ENCODE measurements at places on chromosomes 2 and 18.

DNA sequence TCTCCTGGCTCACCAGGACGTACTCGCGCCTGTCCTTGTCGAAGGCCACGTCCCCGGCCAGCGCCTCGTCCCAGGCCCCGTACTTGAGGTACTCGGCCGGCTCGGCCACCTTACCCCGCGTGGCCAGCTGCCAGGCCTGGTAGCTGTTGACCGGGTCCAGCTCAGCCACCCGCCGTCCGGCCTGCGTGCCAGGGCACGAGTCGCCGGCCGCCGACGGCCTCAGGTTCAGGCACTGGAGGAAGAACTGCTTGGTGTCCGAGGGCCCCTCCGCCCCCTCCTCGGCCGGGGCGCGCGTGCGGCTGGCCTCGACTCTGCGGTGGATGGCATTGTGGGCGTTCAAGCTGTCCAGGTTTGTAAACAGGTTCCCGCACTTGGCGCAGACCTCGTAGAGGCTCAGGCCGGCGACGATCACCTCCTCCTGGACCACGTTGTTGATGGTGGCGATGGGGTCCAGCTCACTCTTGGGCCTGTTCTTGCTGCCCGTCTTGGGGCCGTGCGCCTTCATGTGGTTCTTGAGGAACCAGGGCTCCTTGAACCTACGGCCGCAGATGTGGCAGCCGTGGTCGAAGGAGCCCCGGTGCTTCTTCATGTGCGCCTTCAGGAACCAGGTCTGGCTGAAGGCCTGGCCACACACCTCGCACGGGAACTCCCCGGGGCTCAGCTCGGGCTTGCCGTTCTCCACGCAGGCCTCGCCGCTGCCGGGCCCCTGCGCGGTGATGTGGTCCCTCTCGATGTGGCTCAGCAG is 53.2 kb downstream of the ZNF516 start:
- no peak for DNase-seq

GRCh38 chr2:43317680-43318079 is 91.3 kb upstream of the ZFP36L2 start:
- DNase-seq: no peak

DNA sequence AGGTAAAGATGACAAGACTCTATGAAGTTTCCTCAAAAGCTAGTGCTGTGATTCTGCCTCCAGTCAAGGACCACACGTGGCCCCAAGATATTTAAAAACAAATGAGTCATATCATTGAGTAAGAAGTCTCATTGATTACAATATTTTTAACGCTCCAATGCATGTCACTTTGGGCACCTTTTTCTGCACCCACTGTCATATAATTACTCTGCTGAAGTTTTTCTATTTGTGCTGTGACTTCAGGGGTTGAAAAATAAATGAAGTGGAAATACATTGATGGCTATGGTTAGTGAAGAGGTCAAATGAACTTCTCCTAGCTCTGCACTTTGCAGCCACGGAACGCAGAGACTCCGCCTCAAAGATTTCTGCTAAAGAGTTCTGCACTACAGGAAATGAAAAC is 344.3 kb upstream of the KYNU start:
- peak; percentile 18 for DNase-seq

- DNase-seq: no peak
These were observed 1932.8 kb downstream of the SUCLG1 start for GRCh38 chr2:82526277-82526676.

DNA sequence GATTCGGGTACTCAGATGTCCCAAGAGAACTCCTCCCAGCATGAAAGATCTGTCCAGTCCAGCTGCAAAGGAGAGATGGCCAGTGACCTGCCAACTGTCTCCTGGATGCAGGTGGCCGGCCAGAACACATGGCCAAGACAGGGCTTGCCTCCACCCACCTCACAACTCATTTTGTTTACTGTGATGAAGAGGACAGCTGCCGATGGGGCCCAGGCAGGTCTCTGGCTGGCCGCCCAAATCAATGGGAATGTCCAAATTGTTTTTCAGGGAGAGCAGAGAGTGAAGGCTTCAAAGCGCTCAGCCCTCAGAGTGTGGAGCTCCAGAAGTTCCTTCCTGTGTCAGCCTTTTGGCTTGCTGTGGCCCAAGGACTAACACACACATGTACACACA is 41.9 kb downstream of the FOSL2 start:
- DNase-seq: no peak

DNA sequence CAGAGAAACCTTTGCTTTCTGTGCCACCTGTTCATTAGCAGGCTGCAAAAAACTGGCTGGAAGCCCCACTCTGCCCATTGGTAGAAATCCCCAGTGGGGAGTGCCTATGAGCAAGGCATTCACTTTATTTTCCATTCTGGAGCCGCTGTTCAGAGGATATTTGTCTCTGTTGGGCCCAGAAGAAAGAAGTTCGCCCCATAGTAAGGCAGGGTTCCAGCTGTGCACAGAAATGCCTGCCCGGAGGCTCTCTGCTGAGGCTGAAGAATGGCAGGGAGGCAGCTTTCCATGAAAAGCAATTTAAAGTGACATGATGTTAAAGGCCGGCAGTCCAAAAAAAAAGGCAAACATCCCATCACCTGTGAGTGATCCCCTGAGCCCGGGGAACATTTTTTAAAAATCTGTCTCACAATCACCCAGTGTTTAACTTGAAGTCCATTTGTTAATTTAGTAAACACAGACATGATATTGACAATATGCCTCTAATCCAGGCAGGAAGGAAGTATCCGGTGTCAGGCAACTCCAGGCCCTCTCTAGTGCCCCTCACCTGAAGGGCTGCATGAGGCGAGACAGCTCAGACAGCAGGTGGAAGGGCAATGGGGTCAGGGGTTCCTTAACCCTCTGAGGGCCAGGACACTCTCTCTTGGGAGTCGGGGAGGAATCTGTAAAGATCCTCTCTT is 265.1 kb upstream of the SIX2 start:
- DNase-seq: no peak

- no peak for DNase-seq
These were observed 1.8 kb upstream of the HOXD4 start for GRCh38 chr2:176149481-176149938.

- DNase-seq: no peak
These were observed 23.4 kb upstream of the PAX3 start for GRCh38 chr2:222322236-222322635.

DNA sequence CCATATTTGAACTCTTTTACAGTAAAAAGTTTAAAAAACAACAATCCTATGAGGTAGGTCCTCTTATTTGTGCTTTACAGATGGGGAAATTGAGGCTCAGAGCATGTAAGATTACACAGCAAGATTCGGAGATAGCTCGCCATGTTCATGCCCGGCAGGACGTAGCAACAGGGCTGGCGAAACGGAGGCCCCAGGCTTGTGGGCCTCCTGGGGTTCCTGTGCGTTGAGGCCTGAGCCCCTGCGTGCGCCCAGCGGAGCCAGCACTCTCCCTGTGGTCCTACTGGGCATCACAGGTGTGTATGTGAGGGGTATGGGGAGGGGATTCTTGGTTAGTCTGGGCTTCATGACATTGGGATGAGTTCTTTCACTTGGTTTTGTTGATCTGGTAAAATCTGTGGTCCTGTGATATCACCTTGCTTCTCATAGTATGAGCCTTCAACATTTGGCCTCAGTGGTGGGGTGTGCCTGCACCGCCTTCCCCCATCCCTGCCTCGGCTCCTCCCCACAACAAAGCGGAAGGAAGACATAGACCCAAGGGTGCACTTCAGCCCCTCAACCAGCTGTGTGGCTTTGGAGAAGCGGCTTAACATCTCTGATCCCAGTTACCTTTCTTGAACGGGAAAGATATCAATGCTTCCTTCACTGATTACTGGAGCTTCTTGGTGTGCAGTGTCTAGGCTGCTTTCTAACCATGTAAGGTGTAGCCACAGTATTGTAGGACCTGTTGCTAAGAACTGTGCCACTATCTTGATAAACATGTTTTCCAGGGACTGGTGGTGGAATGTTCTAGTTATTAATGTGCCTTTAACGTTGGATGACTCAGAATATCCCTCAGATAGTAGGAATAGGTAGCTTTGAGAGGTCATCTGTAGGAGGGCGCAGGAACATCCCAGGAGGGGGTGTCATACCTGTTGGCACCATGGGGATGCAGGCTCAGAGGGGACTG is 37.2 kb downstream of the HPCAL1 start:
- no peak for DNase-seq

- peak; percentile 37 for DNase-seq
These were observed 16.8 kb downstream of the CXCR1 start for GRCh38 chr2:218149848-218150440.

- no peak for DNase-seq
These were observed 4.8 kb upstream of the ITPRIPL1 start for GRCh38 chr2:96320326-96320725.

DNA sequence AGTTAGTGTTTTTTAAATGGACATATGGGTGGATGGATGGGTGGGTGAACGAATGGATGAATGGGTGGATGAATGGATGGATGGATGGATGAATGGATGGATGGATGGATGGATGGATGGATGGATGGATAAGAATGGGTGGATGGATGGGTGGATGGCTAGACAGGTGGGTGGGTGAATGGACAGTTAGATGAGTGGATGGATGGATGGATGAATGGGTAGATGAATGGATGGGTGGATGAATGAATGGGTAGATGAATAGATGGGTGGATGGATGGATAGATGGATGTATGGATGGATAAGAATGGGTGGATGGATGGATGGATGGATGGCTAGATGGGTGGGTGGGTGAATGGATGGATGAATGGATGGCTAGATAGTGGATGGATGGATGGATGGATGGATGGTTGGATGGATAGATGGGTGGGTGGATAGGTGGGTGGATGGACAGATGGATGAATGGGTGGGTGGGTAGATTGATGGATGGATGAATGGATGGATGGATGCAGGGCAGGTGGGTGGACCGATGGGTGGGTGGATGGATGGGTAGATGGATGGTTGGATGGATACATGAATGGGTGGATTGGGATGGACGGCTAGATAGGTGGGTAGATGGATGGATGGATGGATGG is 64.0 kb downstream of the CTIF start:
- no peak for DNase-seq

GRCh38 chr2:203535784-203536585 is 884 bp upstream of the RAPH1 start:
- no peak for DNase-seq

GRCh38 chr2:42286268-42286946 is 74.6 kb downstream of the COX7A2L start:
- no peak for DNase-seq

DNA sequence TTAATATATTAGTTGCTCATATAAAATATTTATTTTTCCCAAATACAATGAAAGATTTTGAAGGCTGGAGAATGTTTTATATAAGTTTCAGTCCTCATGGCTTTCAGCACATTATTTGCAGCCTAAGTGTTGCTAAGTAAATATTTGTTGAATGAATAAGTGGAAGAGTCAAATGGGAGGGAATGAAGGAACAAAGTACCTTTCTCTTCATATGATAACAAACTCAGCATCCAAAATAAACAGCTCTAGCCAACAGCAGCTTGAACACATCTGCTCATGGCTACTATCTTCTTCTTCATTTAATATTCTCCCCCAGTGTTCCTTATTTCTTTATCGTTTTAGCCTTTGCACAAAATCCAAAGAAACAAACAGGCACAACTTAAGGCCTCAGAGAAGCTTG is 385.2 kb upstream of the PIK3C3 start:
- DNase-seq: no peak

- DNase-seq: no peak
These were observed 218.2 kb downstream of the RAD51AP2 start for GRCh38 chr2:17299891-17300540.

DNA sequence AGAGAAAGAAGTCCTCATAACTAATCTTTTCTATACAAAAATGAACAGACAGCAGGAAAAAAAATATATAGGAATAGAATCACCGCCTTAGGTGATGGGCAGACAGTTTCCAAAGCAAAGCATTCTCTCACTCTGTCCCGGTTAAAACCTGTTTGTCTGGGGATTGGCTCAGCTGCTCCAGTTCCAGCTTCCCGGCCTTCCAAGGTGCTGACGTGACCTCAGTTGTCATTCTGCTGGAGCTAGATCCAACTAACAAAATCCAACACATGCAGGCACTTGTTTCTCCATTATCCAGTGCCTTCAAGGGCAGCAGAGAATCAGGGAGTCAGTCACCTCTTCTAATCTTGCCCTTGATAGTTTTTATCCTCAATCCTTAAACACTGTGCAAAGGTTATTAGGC is 52.8 kb downstream of the IKZF2 start:
- DNase-seq: no peak

GRCh38 chr2:19238440-19239060 is 119.9 kb downstream of the OSR1 start:
- no peak for DNase-seq

DNA sequence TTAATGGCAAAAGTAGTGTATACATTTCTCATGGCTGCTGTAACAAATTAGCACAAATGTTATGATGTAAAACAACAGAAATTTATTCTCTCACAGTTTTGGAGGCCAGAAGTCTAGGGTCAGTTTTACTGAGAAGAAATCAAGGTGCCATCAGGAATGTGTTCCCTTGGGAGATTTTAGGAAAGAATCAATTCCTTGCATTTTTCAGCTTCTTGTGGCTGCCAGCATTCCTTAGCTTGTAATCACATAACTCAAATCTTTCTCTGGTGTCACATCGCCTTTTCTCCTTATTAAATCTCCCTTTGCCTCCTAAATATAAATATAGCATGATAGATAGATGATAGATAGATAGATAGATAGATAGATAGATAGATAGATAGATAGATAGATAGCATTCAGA is 307.0 kb upstream of the REG3G start:
- no peak for DNase-seq

DNA sequence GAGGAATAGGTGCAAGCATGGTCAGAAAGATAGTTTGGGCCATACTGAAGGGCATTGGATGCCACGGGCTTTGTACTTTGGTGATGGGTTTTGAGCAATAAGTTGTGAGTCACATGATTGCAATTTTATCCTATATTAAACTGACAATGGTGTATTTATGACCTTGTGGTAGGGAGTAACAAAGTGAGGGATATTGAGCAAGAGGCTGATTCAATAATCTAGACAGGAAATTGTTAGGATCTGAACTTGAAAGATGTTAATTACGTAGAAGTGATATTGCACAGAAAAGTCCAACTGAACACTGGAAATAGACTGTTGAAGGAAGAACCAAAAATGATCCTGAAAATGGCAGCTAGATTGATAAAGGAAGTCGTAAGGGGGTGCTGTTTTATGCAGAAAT is 46.6 kb upstream of the TCF4 start:
- peak; percentile 74 for DNase-seq

DNA sequence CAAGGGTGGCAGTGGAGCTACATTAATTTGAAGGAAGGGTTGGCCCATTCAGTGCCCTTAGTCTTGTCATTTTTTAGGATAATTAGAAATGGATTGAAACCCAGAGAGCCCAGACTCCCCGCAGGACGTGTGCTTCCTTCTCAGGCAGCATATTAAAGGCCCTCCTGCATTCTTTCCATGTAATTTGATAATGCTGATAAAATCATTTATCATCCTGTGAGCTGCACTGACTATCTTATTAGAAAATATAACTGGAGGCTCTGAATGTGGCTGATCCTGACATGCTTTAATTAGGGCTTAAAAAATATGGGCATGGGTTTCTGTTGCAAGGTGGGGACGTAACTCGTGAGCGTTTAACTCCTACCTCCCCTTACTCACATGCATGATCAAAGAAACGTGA is 148.1 kb downstream of the ACKR3 start:
- DNase-seq: no peak

DNA sequence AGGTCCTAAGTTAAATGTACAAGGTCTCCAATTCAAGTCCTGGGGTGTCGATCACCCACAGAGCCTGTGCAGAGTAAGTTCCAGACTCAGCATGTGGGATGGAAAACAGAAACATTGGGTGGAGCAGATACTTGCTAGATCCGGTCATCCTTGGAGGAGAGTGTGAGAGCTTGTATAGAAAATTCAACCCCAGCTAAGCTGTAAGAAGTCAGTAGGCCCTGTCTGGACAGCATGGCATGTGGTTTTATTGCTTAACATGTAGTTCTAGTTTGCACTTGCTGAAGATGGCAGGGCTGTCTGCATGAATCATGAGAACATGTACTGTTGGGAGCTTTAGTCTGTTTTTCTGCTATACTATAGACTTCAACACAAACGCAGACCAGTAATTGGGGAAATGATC is 189.6 kb upstream of the RMP24 start:
- DNase-seq: peak; percentile 2

Data from NB4 (cell line).